ENCODE measurements at places on chromosomes 1 and 21.

GRCh38 chr1:235113183-235113917 is 15.3 kb downstream of the TOMM20 start:
- DNase-seq: no peak

- DNase-seq: no peak
These were observed 59.8 kb downstream of the GNG12 start for GRCh38 chr1:67773462-67773861.

DNA sequence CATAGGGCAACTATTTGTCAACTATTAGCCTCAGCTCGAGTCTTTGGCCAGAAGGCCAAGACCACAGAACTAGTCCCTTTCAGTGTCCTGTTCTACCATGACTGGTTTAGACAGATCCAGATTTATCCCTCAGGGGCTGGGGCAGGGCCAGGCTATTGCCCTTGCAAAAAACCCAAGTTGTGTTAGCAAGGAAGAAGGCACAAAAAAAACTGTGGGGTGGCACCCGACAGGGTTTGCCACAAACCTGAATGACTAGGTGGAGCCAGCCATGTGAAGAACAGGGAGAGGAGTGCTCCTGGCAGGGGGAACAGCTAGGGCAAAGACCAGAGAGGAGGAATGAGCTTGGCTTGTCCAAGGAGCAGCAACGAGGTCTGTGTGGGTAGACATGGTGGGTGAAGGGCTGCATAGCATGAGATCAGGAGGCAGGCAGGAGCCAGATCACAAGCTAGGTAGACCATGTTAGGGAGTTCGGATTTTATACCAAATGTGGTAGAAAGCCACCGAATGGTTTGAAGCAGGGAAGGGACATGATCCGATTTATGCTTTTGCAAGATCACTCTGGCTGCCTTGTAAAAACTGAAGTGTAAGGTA is 4.3 kb downstream of the DCST1 start:
- no peak for DNase-seq

GRCh38 chr1:222009105-222009730 is 267.3 kb upstream of the DUSP10 start:
- DNase-seq: no peak

DNA sequence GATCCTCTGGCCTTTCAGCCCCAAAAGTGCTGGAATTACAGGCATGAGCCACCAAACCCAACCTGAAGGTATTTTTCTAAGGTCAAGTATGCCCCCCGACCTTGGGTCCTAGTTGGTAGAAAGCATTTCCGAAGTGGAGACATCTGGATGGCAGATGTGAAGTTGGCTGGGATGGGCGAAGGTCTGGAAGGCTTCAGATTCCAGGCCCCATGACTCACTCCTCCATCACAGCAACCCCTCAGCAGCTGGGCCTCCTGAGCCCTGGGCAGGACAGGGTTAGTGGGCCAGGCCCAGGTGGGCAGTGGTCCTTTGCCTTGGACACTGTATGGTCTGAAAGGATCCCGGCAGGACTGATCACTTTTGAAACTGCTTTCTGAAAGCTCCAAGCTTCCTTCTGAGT is 23.3 kb downstream of the NAV1 start:
- DNase-seq: no peak

- DNase-seq: no peak
These were observed 42.1 kb upstream of the TP53BP2 start for GRCh38 chr1:223887747-223888418.

GRCh38 chr1:21099034-21099868 is 77.4 kb downstream of the EIF4G3 start:
- DNase-seq: no peak

- DNase-seq: no peak
These were observed 13.9 kb downstream of the ADAM30 start for GRCh38 chr1:119882132-119883049.

DNA sequence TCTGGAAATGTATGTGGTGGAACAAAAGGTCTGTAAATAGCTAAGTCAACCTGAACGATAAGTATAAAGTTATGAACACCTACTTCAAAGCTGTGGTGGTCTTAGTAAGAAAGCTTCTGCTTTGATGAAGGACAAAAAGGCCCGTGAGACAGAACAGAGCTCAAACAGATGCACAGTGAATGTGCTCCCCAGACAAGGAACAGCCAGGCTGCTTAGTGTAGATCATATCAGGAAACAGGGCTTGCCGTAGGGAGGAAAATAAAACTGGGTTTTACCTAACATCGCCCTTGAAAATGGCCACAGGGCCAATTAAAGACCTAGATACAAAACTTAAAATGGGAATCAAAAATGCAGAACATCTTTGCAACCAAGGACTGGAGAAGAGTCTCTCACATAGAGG is 40.2 kb downstream of the PRSS38 start:
- no peak for DNase-seq

- DNase-seq: peak; percentile 47
These were observed 30.9 kb downstream of the GPA33 start for GRCh38 chr1:167059045-167059808.

GRCh38 chr1:47433477-47434050 is 4.3 kb upstream of the FOXD2 start:
- DNase-seq: no peak

GRCh38 chr1:95276429-95276828 is 42.4 kb downstream of the RWDD3 start:
- no peak for DNase-seq

DNA sequence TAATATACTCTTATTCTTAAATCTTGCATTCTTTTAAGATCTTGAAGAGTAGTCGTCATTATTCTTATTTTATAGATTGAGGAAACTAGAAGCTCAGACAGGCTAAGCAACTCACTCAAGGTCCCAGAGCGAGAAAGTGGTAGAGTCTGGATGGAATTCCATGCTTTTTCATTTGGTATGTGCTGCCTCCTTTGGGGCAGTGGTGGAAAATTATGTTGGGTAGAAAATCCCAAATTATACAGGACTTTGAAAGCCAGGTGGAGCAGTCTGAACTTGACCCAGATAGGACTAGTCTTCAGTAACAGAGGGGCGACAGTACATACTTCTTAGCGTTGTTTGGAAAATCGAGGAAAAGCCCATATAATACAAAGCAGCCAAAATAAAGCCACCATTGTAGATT is 205.6 kb downstream of the ATG4C start:
- DNase-seq: no peak

DNA sequence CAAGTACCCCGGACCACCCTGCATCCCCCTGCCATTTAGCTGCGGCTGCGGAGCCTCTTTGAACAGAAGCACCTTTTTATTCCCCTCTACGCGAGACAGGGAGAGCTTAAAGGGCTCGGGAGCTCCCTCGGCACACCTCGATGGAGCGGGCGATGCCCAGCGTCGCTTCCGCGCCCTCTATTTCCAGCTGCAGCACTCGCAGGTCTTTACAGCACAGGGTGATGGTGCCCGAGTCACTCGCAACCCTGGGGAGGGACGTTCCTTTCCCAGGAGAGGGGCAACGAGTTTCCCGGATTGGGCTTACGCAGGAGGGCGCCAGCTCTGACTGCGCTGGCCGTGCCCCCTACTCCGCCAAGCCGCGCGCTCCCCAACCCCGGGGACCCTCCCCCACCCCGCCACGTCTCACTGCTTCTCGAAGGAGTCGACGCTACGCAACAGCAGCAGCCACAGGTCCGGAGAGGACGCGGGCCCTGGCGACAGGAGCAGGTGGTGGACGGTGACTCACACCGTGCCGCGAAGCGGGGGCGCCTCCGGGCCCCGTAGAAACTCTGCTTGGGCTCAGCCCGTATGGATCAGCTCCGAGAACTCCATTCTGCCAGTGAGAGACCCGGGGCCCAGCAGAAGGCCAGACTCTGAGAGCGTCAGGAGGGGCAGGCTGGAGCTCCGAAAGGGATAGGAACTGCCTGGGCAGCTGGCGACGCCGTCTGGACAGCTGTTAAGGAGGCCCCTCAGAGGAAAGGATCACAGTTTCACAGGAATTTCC is 5.8 kb upstream of the FAM167B start:
- peak; percentile 75 for DNase-seq

DNA sequence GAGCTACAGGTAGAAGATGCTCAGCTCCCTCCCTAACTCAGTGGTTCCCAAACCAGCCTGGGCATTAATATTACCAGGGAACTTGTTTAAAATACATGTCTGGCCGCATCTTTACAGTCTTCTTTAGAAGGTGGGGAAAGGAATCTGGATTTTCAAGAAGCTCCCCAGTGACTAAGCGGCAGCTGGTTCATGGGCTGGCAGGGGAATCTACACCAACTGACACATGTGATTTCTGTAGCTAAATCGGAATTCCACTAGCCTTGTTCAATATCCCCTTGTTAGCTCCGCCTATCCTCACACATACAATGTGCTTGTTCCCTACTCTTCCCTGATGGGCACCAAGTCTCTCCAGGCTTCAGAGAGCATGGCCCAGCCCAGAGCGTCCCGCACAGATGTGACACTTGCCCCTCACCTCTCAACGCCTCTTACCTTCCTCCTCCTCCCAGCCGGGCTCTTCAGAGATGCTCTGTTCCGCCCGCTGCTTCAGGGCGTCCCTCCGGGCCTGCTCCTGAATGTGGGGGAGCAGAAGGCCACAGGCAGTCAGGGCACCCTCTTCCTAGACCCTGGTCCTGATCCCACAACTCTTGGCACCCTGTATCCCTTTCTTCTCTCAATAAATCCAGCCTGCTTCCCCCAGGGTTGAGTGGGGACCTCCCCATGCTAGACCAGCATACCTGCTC is 15.3 kb downstream of the TSSK3 start:
- DNase-seq: no peak

DNA sequence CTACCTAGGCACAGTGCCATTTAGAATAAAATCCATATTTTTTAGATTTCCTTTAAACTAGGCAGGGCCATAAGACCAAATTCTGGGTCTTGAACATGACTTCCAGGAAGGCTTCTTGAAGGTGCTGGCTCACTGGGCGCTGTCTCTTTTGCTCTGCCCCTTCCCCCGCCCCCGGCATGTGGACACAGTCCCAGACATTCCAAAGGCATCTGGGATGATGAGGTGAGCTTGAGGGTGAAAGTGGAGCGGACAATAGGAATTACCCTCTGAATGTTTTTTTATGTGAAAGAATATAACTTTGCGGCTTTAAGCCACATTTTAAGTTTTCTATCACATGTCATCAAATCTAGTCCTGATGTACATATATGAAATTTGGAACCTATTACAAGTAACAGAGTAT is 29.4 kb downstream of the RWDD3 start:
- no peak for DNase-seq

DNA sequence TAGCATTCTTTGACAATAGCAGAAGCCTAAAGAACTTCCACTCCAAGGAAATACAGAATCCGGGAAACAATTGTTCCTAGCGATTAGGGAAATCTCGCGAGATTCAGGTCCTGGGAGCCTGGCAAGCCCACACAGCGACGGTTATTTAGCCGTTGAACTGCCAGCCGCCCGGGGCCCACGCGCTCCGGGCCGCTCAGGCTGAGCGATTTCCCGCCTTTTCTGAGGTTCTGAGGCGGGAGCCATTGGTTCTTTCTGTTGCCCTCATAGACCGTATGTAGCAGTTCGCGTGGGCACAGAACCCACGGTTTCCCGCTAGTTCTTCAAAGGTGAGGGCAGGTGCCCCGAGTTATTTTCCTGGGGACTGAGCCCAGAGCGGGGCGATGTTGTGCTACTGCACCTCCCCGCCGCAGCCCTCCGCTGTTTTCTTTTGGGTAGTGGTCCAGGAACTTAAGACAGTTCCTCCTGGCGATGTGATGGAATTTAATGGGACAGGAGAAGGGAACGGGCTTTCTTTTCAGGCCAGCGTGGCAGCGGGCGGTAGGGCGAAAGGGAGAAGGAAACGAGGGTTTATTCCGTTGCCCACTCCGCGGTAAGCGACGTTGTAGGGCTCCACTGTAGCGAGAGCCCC is at the start of gene SYCP1:
Gene SYCP1 (plus strand): TSS at position 171 of the 628 bp plus-strand sequence. CDS start 602 bp downstream, outside the sequence.
- no peak for DNase-seq

- no peak for DNase-seq
These were observed 52.7 kb downstream of the DHRS3 start for GRCh38 chr1:12565094-12565965.

- no peak for DNase-seq
These were observed 53.2 kb upstream of the C1orf87 start for GRCh38 chr1:60126723-60127122.

DNA sequence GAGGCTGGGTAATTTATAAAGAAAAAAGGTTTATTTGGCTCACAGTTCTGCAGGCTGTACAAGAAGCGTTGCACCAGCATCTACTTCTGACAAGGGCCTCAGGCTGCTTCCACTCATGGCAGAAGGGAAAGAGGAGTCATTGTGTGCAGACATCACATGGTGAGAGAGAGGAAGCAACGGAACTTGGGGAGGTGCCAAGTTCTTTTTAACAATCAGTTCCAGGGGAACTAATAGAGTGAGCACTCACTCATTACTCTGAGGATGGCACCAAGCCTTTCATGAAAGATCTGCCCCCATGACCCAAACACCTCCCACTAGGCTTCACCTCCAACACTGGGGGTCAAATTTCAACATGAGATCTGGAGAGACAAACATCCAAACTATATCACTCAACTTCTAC is 77.2 kb downstream of the DDAH1 start:
- DNase-seq: no peak
